ENCODE measurements at places on chromosomes 13 and 19. TPM values are rescaled to one million over a fixed set of nuclear protein-coding genes. Genes with fewer than 3 reads are reported as not detected.
A peak's percentile ranks its signal among the peaks of the same experiment; 100 is the strongest.

DNA sequence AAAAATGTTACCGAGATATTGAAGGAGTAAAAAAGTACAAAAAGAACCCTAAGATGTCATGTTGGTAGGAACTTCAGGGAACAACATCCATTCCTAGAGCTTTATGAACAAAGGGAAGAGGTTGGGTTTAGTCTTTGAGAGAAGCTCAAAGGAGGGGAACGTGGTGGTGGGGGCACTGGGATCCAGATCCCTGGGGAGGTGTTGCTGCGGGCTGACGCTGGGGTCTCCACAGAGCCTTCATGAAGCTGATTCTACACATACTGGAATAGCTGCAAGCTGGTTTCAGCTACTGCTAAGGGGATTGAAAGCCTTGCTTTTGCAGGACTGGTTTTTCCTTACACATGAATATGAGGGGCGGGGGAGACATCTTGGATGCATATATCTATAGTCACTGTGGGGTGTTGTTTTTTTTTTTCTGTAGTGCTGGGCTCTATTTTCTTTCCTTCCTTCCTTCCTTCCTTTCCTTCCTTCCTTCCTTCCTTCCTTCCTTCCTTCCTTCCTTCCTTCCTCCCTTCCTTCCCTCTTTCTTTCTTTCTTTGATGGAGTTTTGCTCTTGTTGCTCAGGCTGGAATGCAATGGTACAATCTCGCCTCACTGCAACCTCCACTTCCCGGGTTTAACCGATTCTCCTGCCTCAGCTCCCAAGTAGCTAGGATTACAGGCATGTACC is 6.5 kb upstream of the MZF1 start:
- peaks cover 16% of the 10 kb centered on the region for H3K36me3 ChIP-seq
- H3K4me1 ChIP-seq = peaks cover 26% of the 10 kb centered on the region
- DNase-seq = no peak
- H3K4me3 ChIP-seq = no peak overlapping the region

- peaks cover 13% of the 10 kb centered on the region for H3K4me1 ChIP-seq
- DNase-seq = no peak
- no peaks in the 10 kb centered on the region for H3K27me3 ChIP-seq
Observed at GRCh38 chr19:53521373-53522202, 16.4 kb upstream of the ZNF331 start.

Gene MCF2L
- total RNA-seq = 0.23 TPM

- H3K36me3 ChIP-seq = no peaks in the 10 kb centered on the region
- peaks cover 29% of the 10 kb centered on the region for H3K27me3 ChIP-seq
Observed at GRCh38 chr19:47438793-47439220, 19.5 kb upstream of the MEIS3 start.

Gene CGB8
- total RNA-seq = not detected

DNA sequence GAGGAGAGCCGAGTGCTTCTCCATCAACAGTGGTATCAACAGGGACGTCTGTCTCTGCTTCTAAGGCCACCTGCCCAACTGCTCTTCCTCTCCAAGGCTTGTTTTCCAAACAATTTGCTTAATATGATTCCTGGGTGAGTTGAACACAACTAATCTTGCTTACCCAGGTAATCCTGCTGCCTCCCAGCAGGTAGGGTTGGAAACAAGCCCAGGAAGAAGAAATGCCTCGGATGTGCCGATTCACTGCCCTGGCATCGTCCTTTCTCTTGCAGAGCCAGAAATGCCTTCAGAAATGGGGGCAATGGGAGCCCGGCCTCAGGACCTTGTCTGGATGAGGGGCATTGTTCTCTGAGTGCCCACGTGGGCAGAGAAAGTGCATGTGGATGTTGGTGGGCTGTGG is 51.9 kb upstream of the C1QTNF9B start:
- H3K36me3 ChIP-seq = no peaks in the 10 kb centered on the region
- no peak overlapping the region for H3K4me3 ChIP-seq
- no peak overlapping the region for H3K27ac ChIP-seq
- DNase-seq = no peak

- no peak overlapping the region for H3K27ac ChIP-seq
- DNase-seq = peak; percentile 73
- no peak overlapping the region for H3K4me3 ChIP-seq
- peaks cover 9% of the 10 kb centered on the region for H3K27me3 ChIP-seq
Observed at GRCh38 chr19:7340959-7341837, 7.5 kb upstream of the ARHGEF18 start.

- H3K27ac ChIP-seq = no peak overlapping the region
- H3K4me3 ChIP-seq = no peak overlapping the region
- H3K4me1 ChIP-seq = no peaks in the 10 kb centered on the region
- DNase-seq = no peak
- H3K27me3 ChIP-seq = no peaks in the 10 kb centered on the region
Observed at GRCh38 chr19:43684326-43684725, 14.4 kb upstream of the PLAUR start.

Gene FXYD1
- 0.71 TPM for total RNA-seq

GRCh38 chr19:33551676-33552075 is 30.1 kb upstream of the PEPD start:
- no peaks in the 10 kb centered on the region for H3K36me3 ChIP-seq
- no peaks in the 10 kb centered on the region for H3K4me1 ChIP-seq
- H3K27ac ChIP-seq = no peak overlapping the region
- no peak overlapping the region for H3K4me3 ChIP-seq
- no peaks in the 10 kb centered on the region for H3K27me3 ChIP-seq

DNA sequence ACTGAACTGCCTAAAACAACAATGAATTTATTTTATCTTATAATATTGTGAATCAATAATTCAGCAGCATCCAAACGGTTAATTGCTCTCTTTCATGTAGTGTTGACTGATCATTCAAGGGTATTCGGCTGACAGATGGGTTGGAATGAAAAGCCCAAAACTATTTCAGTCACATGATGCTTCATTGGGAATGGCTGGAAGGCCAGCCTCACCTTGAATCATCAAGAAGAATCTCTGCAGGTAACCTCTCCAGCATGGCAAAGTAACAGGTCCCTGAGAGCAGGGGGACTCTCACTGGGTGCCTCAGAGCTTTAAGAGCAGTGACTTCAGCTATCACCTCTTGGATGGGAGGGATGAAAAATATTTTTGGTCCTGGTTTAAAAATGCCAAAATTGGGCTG is 1395.7 kb downstream of the OLFM4 start:
- no peak for DNase-seq
- no peaks in the 10 kb centered on the region for H3K4me1 ChIP-seq
- H3K36me3 ChIP-seq = no peaks in the 10 kb centered on the region
- no peak overlapping the region for H3K27ac ChIP-seq
- H3K27me3 ChIP-seq = no peaks in the 10 kb centered on the region

Data from activated T-helper 2 cell treated with anti-CD3 and anti-CD28 coated beads, Interferon-gamma antibody, Interleukin-2, Interleukin-4, amounts not matched to agents 10 μg/mL and 5 μg/mL and 100 μg/mL, durations not matched to agents 14 hours and 24 hours and 36 hours (primary cell).